ENCODE measurements at places on chromosomes 11 and 22. TPM values are rescaled to one million over a fixed set of nuclear protein-coding genes. Genes with fewer than 3 reads are reported as not detected.

- H3K27ac ChIP-seq, result peak overlapping the region; percentile 27
- no peak for DNase-seq
- peaks cover 76% of the 10 kb centered on the region for H3K27me3 ChIP-seq
Observed at GRCh38 chr11:19770277-19770676, 57.6 kb downstream of the NAV2 start.

Gene LYVE1
- not detected for total RNA-seq

GRCh38 chr11:119885067-119885466 lies 156.1 kb upstream of the NECTIN1 start:
- H3K36me3 ChIP-seq, result no peaks in the 10 kb centered on the region
- no peak for DNase-seq
- no peaks in the 10 kb centered on the region for H3K4me1 ChIP-seq
- H3K27me3 ChIP-seq, result peaks cover 65% of the 10 kb centered on the region
- no peak overlapping the region for H3K4me3 ChIP-seq
- no peak overlapping the region for H3K27ac ChIP-seq

DNA sequence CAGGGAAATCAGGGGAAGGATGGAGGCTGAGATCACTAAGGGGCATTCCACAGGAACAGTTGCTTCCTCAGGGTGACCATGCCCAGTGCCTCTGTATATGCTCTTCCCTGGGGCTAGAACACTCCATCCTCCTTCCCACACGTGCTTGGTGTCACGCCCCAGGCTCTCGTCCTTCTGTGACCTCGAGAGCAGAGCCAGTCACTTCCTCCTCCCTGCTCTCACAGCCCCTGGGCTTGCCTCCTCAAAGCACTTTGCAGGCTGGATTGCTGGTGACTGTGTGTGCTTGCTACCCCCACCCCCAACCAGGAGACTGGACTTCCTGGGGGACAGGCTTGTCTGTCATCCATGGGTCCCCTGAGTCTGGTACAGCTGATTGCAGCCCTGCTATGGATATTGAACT lies 56.5 kb upstream of the AMPD3 start:
- H3K27me3 ChIP-seq, result peaks cover 32% of the 10 kb centered on the region
- no peak overlapping the region for H3K27ac ChIP-seq
- no peak overlapping the region for H3K4me3 ChIP-seq
- peaks cover 24% of the 10 kb centered on the region for H3K4me1 ChIP-seq
- H3K36me3 ChIP-seq, result peaks cover 11% of the 10 kb centered on the region
- no peak for DNase-seq

- H3K36me3 ChIP-seq, result no peaks in the 10 kb centered on the region
- no peak for DNase-seq
- H3K4me1 ChIP-seq, result peaks cover 37% of the 10 kb centered on the region
- peak overlapping the region; percentile 88 for H3K27ac ChIP-seq
- peak overlapping the region; percentile 70 for H3K4me3 ChIP-seq
Observed at GRCh38 chr22:21939461-21939913, 13.2 kb downstream of the PPM1F start.

DNA sequence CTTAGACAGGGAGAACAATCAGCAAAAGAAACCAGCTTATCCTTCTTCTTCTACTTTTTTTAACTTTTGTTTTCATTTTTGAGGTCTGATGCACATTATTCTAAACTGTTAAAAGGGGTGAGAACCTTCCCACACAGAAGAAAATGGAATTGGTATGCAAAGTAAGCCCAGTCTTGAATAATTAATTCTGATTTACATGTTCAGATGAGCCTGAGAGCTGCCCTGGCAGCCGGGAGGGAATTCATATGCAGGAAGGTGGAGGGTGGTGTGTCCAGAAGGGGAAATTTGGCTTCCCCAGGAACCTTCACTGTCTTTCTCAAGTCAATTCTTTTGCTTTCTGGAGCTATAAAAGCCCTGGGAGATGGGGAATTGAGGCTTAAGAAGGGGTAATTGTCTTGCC lies 181.0 kb downstream of the INSC start:
- no peaks in the 10 kb centered on the region for H3K4me1 ChIP-seq
- H3K36me3 ChIP-seq, result no peaks in the 10 kb centered on the region
- H3K27me3 ChIP-seq, result peaks cover 10% of the 10 kb centered on the region
- DNase-seq, result no peak
- H3K4me3 ChIP-seq, result no peak overlapping the region
- no peak overlapping the region for H3K27ac ChIP-seq

Gene SOX6
- total RNA-seq, result not detected

- H3K4me1 ChIP-seq, result peaks cover 56% of the 10 kb centered on the region
Observed at GRCh38 chr11:64849598-64850356, 5.3 kb upstream of the CDC42BPG start.

DNA sequence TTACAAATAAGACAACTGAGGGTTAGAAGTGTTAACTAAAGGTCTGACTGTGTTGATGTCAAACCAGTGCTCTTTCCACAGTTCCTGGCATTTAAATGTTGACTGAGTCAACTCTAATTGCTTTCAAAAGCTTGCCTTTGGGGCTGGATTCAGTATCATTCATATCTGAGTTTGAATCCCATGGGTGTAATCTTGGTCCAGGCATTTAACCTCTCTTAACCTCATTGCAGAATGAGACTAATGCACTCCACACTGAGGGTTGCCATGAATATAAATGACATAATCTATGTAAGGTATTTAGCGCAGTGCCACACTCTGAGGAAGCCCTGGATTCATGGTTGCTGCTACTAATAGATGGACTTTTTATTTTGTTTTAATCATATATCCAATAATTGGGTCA lies 274.3 kb downstream of the DDX10 start:
- H3K27me3 ChIP-seq, result no peaks in the 10 kb centered on the region
- H3K4me3 ChIP-seq, result no peak overlapping the region
- no peak for DNase-seq
- H3K27ac ChIP-seq, result no peak overlapping the region
- no peaks in the 10 kb centered on the region for H3K4me1 ChIP-seq
